ENCODE measurements at places on chromosomes 2 and 18.

- no peak for DNase-seq
Measured at GRCh38 chr2:132403146-132403545, 13.5 kb upstream of the GPR39 start.

DNA sequence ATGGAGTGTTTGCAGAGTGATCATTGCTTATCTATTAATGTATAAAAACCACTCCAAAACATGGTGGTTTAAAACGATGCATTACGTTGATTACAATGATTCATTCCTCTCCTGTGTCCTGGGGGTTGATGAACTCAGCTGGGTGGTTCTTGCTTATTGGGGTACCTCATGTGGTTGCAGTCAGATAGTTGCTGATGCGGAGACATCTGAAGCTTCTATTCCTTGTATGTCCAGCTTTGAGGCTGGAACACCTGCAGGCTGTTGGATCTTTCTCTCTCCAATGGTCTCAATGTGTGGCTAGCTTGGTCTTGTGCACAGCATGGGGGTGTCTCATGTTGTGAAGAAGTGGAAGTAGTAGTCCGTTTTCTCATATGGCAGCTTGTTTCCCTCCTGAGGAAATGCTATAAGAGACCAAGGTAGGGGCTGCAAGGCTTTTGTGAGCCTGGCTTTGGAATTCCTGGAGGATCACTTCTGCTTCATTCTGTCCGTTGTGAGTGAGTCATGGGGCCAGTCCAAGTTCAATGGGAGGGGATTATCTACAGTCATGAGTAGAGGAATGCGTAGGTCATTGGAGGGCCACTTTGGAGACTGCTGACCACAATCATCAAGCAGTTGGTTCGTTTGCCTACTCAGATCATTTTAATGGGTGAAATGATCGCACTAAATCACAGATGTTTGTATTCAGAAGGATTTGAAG is 601.0 kb downstream of the SLC4A3 start:
- DNase-seq, result no peak

DNA sequence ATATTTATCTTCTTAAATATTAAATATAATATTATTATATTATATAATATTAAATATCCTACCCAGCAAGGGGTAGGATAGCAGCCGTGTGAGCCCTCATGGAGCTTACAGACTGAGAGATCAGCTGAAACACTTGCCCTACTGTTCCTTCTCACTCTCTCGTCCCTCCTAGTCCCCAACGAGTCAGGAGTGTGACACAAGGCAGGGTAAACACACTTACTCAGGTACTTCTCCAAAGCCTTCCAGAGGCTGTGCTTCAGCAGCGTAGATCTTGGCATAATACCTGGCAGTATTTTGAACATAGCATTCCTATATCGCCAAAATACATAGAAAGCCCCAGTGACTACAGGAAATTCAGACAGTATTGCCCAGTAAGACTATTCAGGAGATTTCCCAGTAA is 114.1 kb downstream of the ALPK2 start:
- DNase-seq, result no peak

- peak; percentile 10 for DNase-seq
Measured at GRCh38 chr18:35376393-35376741, 770 bp downstream of the ZNF396 start.

DNA sequence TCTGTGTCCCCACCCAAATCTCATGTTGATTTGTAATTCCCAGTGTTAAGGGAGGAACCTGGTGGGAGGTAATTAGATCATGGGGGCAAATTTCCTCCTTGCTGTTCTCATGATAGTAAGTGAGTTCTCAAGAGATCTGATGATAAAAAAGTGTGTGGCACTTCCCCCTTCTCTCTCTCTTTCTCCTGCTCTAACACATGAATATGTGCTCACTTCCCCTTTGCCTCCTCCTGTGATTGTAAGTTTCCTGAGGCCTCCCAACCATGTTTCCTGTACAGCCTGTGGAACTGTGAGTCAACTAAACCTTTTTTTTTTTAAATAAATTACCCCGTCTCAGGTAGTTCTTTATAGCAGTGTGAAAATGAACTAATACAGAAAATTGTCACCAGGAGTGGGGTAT is 380.0 kb downstream of the MEIS1 start:
- no peak for DNase-seq

DNA sequence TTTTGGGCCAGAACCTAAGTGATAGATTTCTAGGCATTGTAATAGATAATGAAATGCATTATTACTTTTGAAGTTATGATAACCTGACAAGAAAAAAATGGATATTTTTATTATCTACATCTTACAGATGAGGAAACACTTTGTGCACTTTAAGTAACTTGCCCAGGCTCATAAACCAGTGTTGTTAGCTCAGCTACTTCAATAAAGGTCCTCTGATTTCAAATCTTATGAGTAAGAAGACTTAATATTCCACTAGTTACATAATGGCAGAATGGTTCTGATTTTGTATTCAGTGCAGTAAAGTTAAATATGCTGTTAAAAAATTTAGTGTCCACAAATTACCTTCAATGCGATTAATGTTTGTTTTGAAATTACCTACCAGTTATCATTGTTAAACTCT is 199.0 kb downstream of the BABAM2 start:
- no peak for DNase-seq

DNA sequence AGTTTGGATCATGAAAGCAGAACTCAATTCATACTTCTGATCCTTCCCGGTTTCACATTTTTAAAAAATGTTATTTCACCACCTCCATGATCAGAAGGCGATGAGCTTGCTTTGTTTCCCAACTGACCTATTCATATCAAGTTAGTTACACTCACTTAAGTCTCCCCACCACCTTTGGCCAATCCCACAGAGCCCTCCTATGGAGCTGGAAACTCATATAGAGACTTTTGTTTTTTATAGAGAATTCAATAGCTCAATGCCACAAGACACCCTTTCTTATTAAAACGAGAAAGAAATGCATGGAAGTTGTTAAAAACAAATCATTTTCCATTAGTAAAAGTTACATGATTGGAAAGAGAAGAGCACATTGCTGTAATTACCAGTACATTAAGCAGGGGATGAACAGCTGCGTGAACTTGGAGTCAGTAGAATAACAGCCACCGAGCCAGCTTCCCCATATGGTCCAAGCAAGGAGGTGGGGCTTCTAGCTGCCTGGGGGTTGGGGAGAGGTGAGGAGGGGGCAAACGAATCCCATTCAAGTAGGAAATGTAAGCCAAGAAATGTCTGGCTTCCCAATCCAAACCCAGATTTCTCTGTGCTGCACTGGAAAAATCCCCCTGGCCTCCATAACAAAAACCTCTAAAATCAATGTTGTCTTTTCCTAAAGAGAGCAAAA is 614.5 kb downstream of the IRS1 start:
- no peak for DNase-seq

DNA sequence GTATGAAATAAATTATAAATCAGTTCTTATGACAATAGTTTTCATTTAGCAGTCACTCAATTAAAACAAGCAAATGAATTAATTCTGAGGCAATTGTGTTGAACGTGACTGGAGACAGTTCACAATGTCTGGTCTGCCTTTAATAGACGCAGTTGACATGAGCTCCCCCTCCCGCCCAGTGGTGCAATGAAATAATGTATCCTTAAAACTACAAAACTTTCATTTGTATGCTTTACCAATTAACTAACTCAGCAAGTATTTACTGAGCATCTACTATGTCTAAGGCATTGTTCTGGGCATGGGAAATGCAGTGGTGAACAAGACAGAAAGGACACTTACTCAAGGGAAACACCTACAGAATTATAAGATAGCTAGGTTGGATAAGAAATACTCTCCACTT is 3.5 kb upstream of the DSC2 start:
- no peak for DNase-seq

GRCh38 chr2:127117603-127118002 is 10.6 kb upstream of the BIN1 start:
- no peak for DNase-seq

DNA sequence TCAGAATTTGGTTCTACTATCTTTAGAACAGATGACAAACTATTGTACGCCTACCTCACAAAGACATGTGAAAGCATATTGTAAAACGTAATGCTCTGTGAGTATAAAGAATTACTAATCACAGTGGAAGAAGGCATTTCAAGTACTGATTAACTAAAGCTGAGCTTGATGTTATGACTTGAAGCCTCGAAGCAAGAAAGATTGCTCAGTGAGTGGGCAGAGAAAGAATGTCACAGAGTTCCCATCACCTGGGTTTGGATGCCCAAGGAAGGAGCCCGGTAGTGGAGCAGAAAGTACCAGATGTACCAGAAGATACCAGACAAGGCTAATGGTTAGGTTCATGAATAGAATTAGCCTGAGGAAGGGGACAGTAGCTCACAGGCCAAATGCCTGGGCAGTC is 39.5 kb upstream of the FAM110C start:
- DNase-seq, result no peak

- DNase-seq, result no peak
Measured at GRCh38 chr2:144801325-144801724, 281.4 kb upstream of the ZEB2 start.

DNA sequence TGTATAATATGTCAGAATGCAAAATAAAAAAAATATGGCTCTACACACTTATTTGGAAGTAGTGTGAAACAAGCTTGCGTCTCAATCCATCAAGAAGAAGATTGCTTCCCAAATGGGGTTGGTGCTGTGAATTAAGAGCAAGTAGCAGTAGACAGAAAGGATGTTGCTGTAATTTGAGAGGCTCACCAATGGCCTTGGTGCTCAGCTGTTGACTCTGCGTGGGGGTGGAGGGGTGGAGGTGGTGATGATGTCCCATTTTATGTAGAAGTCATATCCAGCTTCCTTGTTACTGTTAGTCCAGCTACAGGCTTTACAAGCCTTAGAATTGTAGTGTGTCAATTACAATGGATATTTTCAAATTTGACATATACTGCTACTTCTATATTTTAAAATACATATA is 223.4 kb upstream of the RND3 start:
- DNase-seq, result no peak

DNA sequence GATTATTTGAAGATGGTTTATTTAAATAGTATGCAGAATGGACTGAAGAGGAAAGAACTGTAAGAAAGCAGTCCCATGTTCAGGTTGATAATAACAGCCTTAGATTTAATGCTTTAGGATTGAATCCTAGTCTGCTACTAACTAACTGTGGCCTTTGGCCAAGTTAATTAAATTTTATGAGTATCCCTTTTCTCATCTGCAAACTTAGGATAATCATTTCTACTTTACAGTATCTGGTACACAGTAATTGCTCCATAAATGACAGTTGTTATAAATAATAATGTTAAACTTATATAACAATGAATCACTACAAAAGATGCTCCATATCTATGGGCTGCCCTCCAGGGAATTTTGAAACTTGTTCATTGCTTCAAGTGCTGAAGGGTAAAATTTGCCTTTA is 41.0 kb downstream of the FAP start:
- no peak for DNase-seq

DNA sequence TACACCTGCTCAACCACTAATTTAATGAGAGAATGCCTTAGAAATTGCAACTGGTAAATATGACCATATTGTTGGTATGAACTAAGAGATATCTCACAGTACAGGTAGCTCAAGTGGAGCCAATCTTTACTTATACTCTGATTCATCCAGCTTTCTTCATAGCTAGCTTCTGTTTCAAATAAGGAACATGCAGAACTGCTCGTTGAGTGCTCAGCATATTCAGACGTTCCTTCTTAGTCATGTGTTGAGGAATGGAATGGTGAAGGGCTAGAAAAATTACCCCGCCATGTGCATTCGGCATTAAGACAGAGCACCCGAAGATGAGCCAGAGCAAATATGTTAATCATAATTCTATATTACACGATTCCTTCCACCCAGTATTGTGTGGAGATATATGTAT is 144.0 kb upstream of the VRK2 start:
- no peak for DNase-seq

GRCh38 chr2:205885492-205886099 is 200.4 kb downstream of the INO80D start:
- DNase-seq, result peak; percentile 81

DNA sequence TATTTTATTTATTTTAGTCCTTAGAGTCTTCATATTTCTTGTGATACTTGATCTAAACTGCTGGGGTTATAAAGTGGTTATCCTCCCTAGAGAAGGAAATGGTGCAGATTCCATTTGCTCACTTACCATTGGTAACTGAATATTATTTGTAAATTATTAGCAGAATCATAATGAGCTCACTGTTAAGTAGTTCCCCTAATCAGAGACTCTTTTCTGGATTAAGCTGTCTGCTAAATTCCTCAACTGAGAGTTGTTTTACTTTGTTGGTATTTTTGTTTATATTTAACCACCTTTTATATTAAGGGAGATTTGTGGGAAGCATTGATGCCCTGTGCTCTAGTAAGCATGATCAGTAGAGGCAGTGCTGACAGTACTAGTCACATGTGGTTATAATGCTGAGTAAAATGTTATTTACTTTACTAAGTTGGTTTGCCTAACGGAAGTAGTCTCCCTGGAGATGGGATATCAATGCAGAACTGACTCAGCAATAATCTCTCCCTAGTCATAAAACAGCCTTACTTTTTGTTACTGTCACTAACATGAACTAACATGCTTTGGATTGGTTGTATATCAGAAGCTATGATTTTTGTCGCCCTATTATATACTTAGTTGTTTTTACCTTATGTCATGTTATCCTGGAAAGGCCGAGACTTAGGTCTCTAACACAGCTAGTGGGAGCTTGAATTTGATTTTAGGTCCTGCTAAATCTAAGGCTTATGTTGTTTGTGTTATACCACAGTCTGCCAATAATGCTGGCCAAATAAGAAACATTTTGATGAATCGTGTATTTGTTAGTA is 166.7 kb downstream of the MCFD2 start:
- DNase-seq, result peak; percentile 8

GRCh38 chr2:238369591-238370040 is 49.3 kb downstream of the TRAF3IP1 start:
- no peak for DNase-seq

DNA sequence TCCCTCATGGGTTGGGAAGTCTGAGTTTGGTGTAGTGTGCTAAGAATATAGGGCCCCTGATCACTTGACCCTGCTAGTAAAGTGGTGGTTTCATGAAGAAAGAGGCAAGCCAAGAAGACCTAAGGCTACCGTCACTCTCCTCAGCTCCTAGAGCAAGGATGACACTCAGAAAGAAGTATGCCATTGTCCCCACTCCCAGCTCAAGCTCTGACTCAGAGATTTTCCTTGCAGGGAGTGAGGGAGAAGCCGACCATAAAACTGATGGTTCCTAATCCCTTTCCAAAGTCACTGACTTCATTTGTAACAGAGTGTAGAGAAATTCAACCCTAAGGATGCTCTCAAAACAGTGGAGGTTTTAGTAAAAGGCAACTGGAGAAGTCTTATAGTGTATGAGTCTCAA is 80.9 kb downstream of the ICA1L start:
- DNase-seq, result no peak
